ENCODE measurements at places on chromosomes 2 and 18. TPM values are rescaled to one million over a fixed set of nuclear protein-coding genes. Genes with fewer than 3 reads are reported as not detected.

DNA sequence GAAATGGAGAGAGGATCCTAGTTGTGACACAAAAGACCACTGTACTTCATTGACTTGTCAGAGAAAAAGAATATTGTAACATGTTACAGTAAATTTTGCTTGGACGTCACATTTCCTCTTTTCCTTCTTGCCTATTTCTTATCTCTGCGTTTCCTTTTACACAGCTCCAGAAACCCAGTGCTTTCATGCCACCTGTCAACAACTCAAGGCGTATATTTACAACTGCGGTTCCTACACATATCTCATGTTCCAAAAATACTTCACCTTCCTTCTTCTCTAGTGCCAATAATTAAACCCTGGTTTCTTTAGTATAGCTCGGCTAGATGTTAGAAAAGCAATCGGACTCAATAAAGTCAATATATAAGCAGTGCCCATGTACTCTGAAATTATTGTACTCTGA, 911.5 kb upstream of the FSHR start:
- DNase-seq, result no peak

- peak; percentile 18 for DNase-seq
Observed at GRCh38 chr2:143936848-143937722, 582.8 kb downstream of the ZEB2 start.

DNA sequence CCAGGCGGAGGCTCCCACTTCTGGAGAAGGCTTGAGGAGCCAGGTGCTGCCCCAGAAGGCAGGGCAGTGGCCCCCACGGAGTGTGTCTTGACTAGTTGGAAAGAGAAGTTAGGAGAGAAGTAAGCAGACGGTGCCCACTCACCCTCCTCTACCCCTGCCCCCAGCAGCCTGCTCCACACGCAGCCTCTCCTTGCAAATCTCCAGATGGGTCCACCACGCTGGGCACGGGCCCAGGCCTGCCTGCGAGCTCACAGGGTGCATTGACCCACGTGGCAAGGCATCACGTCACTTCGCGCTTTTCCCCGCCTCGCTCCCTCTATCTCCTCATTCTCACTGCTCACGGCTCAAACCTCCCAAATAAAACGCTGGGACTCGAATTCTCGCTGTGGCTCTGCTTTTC, 71.8 kb upstream of the RAB12 start:
- DNase-seq, result no peak

DNA sequence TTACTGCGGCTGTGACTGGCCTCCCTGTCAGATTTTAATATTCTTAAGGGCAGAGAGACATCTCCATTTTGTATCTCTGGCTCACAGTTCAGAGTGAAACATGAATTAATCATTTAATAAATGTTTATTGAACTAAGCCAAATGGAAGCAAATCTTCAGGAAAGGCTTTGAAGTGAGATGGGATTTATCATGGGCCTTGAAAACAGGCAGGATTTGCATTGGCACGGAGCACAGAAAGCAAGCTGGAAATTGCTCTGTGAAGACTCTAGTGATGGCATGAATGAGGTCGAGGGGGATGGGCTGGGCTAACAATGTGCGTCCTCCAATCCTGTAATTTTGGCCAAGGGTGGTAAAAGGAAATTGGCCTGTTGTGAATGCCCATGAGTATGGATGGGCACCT, 369.8 kb upstream of the SOX11 start:
- DNase-seq, result no peak

DNA sequence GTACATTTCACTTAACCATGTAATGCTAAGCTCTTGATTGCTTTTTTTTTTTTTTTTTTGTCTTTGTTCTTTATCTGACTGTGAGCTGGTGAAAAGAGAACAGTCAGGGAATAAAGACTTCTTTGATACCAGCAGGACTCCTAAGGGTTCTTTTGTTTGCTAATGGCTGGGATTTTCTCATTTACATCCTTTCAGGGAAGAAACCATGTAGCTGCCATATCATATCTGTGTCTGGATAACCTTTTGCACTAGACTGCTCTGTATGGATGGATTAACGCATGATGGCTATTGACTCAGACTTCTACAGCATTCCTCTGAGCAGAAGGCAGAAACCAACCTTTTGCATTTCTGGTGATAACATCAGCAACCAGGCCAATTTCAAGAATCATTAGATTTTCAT, 504.0 kb downstream of the LRRTM4 start:
- no peak for DNase-seq

DNA sequence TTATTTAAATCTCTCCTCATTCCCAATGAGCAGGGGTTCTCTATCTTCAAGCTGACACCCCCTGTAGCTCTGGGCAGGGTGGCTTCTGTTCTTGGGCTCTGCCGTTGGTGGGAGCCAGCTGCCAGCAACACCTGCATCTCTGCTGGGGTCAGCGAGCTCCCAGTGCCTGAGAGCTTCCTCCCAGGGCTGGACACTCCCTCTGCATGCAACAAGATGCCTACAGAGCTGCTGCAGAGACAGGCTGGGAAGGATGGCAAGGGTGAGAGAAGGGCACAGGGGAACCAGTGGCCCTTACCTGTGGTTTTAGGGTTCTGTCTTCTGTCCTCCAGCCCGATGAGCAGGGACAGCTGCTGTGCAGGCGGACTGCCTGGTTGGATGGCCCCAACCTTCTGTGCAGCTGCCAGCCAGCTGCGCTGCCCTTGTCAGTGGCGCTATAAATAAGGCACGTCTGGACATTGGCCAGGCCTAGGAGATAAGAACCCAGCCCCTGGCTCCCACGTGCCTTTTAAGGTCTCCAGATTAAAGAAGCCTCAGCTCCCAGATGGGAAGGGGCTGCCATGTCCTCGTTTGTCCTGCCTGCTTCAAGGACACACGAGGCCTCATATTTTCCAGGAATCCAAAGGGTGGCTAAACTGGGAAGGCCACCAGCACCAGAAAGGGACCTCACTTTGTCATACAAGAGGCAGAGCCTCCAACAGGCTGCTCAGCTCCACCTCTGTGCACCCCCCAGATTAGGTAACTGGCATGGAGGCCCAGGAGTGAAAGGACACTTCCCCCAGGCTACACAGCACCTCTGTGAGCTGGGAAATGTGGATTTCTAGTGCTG, 39.5 kb upstream of the FHL2 start:
- DNase-seq, result peak; percentile 70

GRCh38 chr18:596288-596881, 403 bp upstream of the CLUL1 start:
- no peak for DNase-seq

SCN7A gene
- polyA plus RNA-seq, result 2.0 TPM

DNA sequence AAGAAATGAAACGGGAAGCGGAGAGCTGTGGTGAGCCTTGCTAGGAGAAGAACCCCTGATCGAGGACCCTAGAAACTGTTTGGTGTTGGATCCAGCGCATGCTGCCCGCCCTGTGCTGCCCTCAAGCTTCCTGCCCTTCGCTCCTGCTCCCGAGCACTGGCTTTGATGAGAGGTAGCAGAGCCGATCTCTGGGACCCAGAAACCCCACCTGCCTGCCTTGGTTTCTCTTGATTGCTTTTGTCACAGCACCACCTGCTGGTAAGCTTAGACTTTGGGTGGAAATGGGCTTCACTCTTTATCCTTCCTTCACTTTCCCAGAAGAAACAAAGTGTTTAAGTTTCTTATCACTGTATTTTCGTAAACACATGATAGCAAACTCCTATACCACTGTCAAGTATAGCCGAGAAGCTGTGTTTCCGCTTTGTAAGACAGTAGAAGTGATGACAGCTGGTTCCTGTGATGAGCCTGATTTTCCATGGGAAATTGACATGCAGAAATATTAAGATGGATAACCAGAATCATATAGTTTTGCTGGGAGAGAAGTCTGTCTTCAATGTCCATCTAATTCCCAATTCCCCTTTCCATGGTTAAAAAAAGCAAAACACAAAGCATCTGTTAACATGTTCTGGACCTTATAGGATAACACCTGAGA, 267.4 kb downstream of the PHLPP1 start:
- no peak for DNase-seq

DNA sequence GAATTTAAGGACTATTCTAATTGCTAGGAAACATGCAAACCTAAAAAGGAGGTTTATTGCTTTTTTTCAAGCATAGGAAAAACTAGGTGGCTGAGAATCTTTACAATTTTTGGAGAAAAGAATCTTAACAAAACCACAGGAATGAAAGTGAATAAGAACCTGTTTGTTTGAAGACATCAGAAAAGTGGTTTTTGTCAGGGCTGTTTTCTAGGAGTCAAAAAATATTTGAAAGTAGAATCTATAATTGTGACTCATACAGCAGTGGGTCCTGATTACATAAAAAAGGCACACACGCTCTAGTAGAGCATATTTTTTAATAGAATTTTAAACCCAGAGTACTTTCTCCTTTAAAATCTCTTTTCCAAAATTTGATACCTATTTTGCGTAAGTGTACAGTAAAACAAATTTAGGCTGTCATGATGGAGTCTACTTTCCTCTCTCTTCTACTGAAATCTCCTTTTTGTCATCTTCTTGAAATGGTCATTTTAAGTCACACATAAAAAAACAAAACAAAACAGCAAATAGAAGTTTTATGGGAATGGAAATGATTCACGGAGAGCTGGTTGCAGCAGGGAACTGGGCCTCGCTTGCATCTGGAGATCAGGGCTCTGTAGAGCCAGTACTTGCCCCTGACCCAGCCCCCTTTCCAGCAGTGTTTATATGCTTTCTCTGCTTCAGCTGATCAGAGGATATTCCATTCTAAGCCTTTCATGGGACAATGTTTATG, 59.1 kb upstream of the PELI1 start:
- no peak for DNase-seq

TCF7L1 gene
- 2.1 TPM for polyA plus RNA-seq

DUSP19 gene
- 0.66 TPM for polyA plus RNA-seq

ST6GAL2 gene
- polyA plus RNA-seq, result 0.01 TPM

DNA sequence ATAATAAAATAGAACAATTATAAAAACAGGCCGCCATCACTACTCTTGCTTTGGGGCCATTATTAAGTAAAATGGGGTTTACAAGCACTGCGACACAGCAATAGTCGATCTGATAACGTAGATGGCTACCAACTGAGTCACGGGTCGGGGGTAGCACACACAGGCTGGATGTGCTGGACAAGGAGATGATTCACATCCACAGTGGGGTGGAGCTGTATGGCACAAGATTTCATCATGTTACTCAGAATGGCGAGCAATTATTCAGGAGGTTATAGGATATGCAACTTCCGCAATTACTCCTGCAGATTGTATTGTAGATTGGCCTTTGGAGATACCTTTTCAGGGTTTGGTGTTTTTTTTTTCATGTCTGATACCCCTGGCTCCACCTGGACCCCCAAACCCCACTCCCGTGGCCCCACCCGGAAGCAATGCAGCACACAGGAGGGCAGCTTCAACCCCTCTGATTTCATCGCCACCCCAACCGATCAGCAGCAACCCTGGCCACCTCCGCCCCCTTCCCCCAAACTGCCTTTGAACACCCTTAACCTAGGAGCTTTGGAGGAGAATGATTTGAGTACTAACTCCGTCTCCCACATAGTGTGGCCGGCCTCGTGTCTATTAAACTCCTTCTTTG, 21.4 kb upstream of the MLPH start:
- DNase-seq, result no peak

- DNase-seq, result peak; percentile 28
Observed at GRCh38 chr18:54240629-54241107, 16.2 kb upstream of the MBD2 start.

DNA sequence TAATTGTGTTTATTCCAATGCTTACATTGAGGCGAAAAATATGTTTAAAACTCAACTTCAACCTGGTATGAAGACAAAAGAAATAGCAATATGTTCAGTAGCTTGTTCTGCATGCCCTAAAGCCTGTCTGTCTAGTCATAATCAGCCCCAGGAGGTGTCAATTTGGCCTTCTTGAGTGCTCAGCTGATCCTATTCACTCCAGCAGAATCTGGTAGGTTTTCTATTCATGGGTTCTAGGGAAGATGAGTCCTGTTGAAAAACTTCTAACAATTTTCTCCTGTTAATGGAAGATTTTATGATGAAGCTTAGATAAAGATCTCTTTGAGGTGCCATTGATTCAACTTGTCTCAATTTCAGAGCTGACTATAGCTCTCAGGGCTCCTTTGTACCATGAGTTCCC, 402.0 kb upstream of the UBE2E3 start:
- no peak for DNase-seq

- DNase-seq, result no peak
Observed at GRCh38 chr2:197158591-197159550, 151.7 kb downstream of the ANKRD44 start.

MSTN gene
- polyA plus RNA-seq, result 0.08 TPM

All from psoas muscle (tissue), 8 donors.